Peyer's patch (tissue), 4 donors: ENCODE measurements at places on chromosomes 2 and 18. TPM values are rescaled to one million over a fixed set of nuclear protein-coding genes. Genes with fewer than 3 reads are reported as not detected.

TRIM43 gene
- not detected for total RNA-seq

MYL1 gene
- not detected for total RNA-seq

IL36RN gene
- not detected for total RNA-seq

TACR1 gene
- 5.6 TPM for total RNA-seq

M1AP gene
- total RNA-seq = not detected

ANKRD62 gene
- not detected for total RNA-seq

ANKRD30BL gene
- not detected for total RNA-seq

RGPD3 gene
- total RNA-seq = not detected

CRYGD gene
- total RNA-seq = not detected

CCDC68 gene
- total RNA-seq = 99.7 TPM

PTCD3 gene
- total RNA-seq = 60.1 TPM

CXXC1 gene
- total RNA-seq = 85.6 TPM

C1QL2 gene
- not detected for total RNA-seq

METTL4 gene
- 7.9 TPM for total RNA-seq

RSAD2 gene
- total RNA-seq = 1.2 TPM

DNA sequence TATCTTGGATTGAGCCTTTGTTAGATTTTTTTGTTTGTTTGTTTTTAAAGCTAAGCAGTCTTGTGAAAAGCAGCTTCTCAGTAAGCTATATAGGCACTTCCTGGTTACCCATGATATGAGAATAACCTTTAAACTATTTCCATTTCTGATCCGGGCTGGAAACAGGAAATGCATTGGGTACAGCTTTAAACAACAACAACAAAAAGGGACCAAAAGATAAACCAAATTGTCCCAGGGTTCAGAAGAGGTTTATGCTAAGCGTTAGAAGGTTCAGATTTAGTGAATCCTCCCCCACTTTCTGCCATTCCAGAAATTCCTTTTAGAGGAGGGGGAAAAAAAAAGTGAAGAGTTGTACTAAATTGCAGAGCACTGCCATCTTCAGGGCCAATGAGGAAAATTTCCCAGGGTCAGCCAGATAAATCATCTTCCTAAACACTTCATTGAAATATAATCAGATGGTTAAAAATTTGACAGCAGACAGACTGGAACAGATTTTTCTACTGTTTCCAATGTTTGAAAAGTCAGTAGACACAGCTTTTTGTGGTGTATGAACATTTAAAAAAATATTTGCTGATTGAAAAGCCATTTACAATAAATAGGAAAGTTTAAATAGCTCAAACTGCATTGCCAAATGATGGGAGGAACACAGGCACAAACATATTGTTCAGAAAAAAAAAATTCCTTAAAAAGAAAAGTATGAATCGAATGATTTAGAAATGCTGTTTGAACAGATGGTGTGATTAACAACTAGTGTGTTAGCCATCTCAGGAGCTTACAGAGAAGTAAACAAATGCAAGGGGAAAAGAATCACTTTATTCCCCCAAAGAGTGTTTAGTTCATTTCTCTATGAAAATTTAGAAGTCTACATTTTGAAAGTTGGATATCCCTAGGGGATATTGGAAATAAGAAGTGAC is 189.9 kb upstream of the TANK start:
- DNase-seq = no peak

DNA sequence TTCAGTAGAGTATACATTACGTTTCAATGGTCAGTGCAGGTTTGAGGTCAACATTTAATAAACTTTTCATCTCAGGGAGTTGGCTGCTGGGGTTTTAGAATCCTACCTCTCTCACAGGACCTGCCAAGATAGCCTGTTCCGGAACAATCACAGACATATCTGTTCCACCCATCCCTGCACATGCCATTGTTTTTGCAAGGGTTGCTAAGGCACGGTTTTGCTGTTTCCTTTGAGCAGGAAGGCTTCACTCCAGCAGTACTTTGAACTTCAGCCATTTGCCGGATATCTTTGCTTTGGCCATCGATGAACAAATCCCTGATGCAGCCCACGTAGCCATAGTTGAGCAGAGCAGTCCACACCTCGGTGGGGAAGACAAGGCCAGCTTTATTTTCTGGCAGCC is 493.8 kb downstream of the NRXN1 start:
- no peak for DNase-seq

- no peak for DNase-seq
Observed at GRCh38 chr2:37244017-37244416, 12.6 kb downstream of the NDUFAF7 start.

DNA sequence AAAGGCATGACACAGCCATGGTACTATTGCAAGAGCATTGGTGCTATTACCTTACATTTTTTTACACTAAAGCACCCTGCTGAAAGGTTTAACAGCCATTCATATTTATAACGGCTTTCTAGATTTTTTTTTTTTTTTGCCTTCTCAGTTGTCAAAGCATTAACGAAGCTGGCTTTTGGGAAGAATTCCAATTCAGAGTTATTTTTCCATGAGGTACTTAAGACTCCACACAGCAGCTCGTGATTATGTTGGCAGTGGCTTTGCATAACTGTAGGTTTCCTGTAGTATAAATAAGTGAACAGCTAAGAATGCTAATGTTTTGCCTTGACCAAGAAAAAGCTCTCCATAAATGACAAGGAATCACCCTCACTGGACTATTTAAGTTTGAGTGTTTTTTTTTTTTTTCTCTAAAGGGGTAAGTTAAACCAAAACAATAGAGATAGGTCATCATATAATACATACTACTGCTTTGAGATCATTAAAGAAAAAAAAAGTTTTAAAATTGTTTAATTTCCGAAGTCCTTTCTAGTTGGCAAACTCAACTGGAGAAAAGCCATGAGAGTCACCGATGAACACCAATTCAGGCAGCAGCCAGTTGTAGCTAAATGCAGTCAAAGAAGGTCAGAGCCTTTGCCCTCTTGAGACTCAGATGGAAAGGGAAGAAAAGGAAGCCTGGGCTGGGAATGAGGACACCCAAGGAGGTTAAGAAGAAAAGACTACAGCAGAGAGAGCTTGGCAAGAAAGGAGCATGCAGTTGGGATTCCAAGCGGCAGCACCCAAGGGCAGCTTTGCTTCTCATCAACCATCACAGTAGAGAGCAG is 187.4 kb upstream of the NCKAP5 start:
- no peak for DNase-seq

DNA sequence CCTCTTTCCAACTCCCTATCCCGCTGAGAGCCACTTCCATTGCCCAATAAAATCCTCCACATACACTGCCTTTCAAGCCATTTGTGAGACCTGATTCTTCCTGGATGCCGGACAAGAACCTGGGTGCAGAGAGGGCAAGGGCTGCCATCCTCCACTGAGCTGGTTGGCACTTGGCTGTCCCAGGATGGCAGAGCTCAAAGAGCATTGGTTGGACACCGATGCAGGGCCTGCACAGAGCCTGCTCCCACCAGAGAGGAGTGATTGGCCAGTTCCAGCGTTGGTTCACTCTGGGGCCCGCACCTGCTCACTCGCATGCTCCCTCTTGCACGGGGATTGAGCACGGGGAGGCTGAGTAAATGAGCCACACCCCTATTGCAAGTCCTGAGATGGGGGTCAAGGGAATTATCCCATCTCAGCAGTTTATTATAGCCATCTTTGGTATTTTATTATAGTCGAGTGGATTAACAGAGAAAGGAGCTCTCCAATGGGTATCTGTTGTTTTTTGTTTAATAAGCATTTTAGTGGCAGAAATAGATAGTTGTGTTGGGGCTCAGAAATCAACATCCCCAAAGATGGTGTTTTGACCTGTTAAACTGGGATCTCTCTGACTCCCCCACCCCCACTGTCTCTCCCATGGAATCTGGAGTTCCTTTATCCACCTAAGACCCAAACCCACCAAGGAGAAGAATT is 19.8 kb upstream of the MGAT4A start:
- DNase-seq = no peak

- DNase-seq = peak; percentile 43
Observed at GRCh38 chr18:49020129-49020528, 69.4 kb upstream of the SMAD7 start.

DNA sequence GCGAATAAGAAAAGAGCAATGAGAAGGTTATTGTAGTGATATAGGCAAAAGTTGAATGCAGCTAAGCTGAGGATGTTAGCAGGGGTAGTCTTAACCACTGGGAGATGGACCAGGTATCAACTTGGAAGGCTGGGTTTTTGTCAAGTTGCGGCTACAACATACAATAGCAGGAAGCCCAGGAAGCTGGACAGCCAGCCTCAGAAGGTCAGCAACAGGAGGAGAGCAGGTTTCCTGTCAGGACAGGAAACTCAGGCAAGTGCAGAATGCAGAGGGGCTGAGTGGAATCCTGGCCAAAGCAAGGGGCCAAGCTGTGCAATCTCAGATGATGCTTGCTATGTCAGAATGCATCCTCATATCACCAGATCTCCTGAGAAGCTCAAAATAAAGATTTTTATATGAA is 530.0 kb upstream of the ID2 start:
- DNase-seq = no peak

GRCh38 chr2:39160982-39161381 is 40.1 kb upstream of the SOS1 start:
- DNase-seq = no peak

DNA sequence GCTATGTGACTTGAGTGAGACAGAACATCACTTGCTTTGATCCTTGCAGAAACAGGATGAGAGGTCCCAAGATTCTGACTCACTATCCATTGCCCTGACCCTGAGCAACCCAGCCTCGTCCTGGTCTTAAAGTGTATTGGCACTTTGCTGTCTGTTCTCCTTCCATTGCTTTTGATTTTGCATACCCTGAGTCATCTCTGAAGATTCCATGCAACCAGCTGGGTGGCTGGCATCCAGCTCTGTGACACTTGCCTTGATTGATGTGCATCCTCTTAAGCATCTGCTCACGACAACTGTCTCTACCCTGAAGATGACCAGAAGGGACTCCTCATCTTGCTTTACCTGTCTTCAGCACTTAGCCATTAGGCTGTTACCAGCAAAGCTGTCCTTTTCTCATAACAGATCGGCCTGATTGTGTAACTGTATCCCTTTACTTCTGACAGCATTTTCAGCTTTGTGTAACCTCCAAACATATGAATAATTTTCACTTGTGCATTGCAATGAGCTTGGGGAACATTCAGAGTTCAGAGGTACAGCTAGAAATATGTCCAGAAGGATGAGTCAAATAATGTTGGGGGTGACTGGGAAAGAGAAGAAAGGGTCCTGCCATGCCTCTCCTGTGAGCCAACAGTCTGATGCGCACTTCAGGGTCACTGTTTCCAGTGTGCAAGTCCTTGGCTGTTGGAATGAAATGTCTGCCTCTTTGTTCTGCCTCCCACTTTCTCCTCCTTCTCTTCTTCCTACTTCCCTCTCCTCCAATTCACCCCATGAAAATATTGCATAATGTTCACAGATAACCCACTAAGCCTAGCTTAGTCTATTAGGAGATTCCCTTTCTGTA is 249.7 kb upstream of the OSR1 start:
- DNase-seq = no peak

- DNase-seq = no peak
Observed at GRCh38 chr2:225164401-225165050, 122.3 kb upstream of the DOCK10 start.

DNA sequence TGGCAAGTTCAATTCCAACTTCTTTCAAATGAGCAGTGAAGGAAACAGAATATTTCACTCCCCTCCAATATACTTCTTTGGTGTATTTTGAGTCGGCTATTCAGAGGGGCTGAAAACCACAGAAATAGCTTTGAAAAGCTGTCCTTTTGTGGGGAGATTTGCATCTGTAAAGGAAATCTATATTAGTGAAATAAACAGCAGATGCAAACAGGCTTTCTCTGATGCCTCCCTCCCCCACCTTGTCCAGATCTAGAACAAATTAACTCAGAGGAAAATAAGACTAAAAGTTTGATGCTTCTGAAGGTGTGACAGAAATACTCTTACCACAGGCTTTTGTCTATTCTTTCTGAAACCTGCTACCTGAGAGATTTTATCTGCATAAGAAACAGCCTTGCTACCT is 808.5 kb downstream of the CPS1 start:
- DNase-seq = no peak

GRCh38 chr18:25805323-25805722 is 285.1 kb downstream of the SS18 start:
- DNase-seq = no peak

DNA sequence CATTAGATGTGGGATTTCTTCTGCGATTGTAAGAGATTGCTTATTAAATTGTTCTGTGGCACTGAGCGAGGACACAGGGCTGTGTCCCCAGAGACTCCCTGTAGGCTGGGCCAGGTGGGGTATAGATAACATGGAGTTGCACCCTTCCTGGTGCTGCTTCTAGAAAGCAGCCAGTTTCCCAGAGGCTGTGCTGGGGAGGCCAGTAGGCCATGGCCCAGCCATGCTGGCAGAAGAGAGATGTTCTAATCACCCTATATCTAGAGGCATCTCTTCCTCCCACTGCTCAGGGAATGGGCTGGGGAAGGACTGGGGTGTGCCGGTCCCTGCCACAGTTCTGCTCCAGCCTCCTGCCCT is 66.9 kb downstream of the HS1BP3 start:
- DNase-seq = no peak

GRCh38 chr2:241142063-241142462 is 7.2 kb downstream of the PASK start:
- DNase-seq = no peak

GRCh38 chr2:25078170-25079049 is 36.5 kb downstream of the EFR3B start:
- DNase-seq = no peak

DNA sequence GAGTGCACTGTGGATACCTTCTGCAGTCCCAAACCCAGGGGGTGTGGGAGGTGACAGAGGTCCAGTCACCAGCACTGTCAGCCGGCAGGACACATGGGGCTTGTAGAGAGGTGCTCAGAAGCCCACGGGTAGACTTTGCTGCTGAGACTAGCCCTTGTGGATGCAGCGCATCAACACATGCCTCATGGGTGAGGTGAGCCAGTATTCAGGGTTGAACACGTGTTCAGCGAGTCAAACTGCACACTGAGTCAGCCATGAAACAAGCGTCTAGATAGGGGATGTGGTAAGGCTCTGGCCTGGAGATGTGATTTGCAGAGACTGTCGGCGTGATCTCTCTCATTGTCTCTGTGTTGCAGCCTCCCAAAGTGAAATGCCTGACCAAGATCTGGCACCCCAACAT is 35.8 kb upstream of the SCLY start:
- DNase-seq = no peak

GRCh38 chr2:161161074-161161706 is 962 bp downstream of the TANK start:
- DNase-seq = no peak

GRCh38 chr2:226661789-226662545 is 137.7 kb downstream of the IRS1 start:
- no peak for DNase-seq

DNA sequence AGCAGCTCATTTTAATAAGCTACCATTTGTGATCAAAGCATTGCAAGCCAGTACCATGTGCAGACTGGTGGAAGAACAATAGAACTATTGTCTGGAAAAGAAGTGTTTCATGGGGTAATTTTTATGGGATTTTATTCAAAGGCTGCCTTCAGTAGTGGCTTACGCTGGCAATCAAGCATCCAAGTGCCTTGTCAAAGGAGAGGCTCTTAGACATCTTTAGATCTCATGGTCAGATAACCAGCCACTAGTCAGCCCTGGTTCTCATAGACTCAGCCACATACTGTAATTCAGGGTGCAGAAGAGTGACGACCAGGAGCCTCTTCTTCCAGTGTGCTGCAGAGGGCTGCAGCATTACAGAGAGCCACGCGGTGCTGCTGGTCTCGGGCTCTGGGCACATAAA is 98.5 kb upstream of the NOSTRIN start:
- no peak for DNase-seq

- DNase-seq = no peak
Observed at GRCh38 chr2:102107741-102108070, 34.8 kb upstream of the IL1R1 start.

GRCh38 chr2:58762176-58762781 is 521.2 kb upstream of the FANCL start:
- DNase-seq = peak; percentile 51
